ENCODE measurements at places on chromosomes 7 and 10. TPM values are rescaled to one million over a fixed set of nuclear protein-coding genes. Genes with fewer than 3 reads are reported as not detected.

LRGUK gene
- 0.12 TPM for total RNA-seq

CTAGE15 gene
- total RNA-seq, result not detected

CCDC3 gene
- total RNA-seq, result 3.6 TPM

TMEM236 gene
- total RNA-seq, result 0.38 TPM

MRC1 gene
- total RNA-seq, result 4.7 TPM

HOXA10 gene
- total RNA-seq, result not detected

ZNF438 gene
- 13.2 TPM for total RNA-seq

TUBAL3 gene
- 2.8 TPM for total RNA-seq

NUDT13 gene
- 2.2 TPM for total RNA-seq

ZFAND2A gene
- total RNA-seq, result 13.6 TPM

STAG3 gene
- 1.3 TPM for total RNA-seq

SPDYE2B gene
- not detected for total RNA-seq

- no peak for DNase-seq
Measured at GRCh38 chr7:153097511-153098201, 338.1 kb downstream of the ACTR3B start.

GRCh38 chr10:128440513-128441160 is 314.4 kb upstream of the MKI67 start:
- DNase-seq, result no peak

DNA sequence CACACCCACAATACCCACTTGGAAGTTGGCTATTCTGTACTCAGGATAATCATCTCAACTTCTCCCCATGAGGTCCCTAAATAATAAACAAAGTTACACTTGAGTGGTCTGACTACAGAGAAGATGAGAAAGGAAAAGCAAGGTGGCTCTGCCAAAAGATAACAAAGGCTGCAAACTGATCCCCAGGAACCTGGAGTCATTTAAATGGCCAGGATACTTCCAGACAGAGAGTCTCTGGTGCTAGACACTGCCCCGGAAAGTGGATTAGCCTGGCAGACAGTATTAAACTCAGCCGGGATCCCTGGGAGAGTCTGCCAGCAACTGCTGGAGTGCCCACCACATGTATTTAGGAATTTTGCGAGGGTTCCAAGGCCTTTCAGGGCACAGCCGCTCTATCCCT is 93.7 kb downstream of the DGKI start:
- DNase-seq, result no peak

DNA sequence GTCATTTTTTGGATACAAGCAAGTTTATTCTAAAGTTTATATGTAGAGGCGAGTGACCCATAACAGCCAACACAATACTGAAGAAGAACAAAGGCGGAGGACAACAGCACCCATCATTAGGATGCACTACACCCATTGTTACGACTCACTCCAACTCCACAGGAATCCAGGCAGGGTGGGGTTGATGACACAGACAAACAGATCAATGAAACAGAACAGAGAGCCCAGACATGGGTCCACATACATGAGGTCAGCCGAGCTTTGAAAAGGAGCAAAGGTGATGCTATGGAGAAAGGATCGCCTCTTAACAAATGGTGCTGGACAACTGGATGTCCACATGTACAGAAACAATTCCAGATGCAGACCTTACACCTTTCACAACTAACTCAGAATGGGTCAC is 426.4 kb downstream of the PTPRN2 start:
- DNase-seq, result no peak

- no peak for DNase-seq
Measured at GRCh38 chr7:99693427-99694200, 13.8 kb upstream of the CYP3A5 start.

- no peak for DNase-seq
Measured at GRCh38 chr7:16999541-17000267, 117.9 kb upstream of the AGR3 start.

- no peak for DNase-seq
Measured at GRCh38 chr10:64458306-64458705, 937.1 kb downstream of the REEP3 start.

DNA sequence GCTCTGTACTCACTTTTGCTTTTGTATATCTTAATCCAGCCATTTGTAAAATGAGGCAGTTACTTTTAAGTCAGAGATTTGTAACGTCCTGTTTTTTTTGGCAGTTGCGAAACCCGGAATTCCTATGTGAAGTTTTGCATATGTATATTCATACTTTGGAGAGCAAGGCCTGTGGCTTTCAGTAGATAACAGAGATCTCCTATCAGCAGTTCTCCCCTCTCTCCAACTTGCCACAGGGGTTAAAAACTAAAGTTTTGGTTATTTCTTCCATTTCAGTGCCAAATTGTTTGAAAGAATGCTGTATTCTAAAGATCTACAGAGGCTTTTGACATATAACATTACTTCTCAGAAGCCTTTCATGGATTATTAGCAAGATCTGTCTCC is 102.4 kb downstream of the EXOC4 start:
- DNase-seq, result no peak

GRCh38 chr10:77618117-77618516 is 19.5 kb downstream of the KCNMA1 start:
- no peak for DNase-seq

DNA sequence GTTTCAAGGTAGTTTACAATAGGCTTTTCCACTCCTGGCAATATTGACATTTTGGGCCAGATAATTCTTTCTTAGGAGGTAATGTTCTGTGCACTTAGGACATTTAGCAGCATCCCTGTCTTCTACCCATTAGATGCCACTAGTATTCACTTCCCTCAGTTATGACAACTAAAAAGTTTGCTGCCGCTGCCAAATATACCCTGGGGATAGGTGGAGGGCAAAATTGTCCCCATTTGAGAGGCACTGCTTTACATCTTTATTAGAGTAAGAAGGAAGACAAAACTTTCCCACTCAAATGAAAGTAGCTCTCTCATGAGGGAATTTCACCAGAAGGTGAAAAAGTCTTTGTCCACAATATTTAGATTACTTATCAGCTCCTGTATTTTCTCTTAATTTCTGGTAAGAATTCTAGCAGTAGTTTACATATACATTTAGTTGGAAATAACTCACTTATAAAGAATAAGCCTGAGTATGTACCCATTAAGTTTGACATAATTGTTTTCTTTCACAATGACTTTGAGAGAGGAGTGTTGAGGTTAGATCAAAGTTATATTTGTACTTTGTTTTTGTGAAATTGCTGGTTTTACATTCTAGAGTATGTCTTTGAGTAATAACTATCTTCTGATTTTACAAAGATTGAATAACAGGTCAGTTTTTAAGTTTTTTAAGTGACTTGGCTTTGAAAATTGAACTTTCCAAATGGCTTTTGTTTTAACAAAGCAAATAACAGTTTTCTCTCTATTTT is 46.0 kb downstream of the HELLS start:
- DNase-seq, result no peak

DNA sequence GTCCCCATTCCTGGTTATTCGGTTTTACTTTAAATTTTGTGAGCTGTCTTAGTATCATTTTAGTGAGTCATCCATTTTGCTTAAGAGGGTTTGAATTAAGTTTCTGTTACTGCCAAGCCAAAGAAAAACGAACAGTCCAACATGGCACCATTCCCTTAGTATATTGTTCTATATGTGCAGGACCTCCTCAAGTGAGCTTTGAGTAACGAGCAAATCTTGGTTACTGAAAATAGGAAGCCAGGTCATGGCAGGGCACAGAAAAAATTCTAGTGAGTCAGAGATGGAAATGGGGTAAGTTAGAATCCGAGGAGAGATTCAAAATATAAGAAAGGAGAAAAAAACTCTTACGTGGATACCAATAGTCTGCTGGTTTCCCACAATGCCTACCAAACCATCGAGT is 292.9 kb downstream of the BAMBI start:
- DNase-seq, result no peak

DNA sequence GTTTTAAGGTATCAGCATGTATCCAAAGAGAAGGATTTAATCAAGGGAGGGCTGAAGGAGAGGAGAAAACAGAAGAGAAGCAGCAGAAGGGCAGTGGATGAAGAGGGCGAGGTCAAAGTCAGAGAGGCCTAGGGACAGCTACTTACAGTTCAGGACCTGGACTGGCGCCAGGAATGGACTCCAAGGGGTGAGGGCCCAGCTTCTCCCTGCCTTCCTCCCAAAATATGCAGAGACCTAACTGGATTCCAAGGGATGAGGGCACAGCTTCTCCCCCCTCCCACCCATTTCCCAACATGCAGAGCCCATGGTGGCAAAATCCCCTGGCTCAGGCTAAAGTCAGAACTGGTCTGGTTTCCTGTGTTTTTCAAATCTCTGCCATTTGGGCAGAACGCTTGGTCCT is 3.4 kb upstream of the TCF7L2 start:
- DNase-seq, result peak; percentile 43

- no peak for DNase-seq
Measured at GRCh38 chr10:110865186-110865808, 6.4 kb upstream of the PDCD4 start.

DNA sequence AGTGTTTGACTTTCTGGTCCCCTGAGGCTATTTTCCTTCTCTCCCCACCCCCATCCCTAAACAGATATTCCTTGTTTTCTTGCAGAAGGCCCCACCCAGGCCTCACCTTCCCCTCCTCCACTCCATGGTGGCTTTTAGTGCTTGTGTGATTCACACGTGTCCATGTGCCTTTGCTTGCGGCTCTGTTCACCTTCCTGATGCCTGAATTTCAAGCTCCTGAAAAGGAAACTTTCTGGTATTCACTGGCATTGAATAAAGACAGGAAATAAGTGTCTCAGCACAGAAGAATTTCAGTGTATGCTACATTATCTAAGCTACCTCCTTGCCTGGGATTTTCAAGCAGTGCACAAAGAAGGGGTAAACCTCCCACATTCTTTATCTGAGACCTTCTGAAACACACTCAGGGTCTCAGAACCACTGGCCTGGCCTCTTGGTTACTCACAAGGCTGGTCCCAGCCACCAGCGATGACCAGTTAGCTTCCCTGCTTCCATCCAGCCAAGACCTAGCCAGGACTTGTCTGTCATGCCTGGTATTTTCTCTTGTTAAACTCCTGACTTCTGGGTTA is 17.2 kb upstream of the UBE2H start:
- DNase-seq, result no peak

GRCh38 chr7:16744518-16745250 is 8.9 kb upstream of the TSPAN13 start:
- no peak for DNase-seq

DNA sequence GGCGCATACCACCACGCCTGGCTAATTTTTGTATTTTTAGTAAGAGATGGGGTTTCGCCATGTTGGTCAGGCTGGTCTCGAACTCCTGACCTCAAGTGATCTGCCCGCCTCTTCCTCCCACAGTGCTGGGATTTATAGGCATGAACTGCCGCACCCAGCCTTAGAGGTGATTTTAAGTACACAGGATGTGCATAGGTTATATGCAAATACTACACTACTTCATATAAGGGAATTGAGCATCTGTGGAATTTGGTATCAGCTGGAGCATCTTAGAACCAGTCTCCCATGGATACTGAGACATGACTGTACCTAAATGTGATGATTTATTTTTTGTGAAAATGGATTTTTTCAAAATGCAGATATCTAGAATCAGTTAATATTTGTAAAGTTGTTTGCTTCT is 21.1 kb downstream of the WAC start:
- DNase-seq, result no peak

- no peak for DNase-seq
Measured at GRCh38 chr7:74356589-74357315, 67.5 kb downstream of the CLIP2 start.

DNA sequence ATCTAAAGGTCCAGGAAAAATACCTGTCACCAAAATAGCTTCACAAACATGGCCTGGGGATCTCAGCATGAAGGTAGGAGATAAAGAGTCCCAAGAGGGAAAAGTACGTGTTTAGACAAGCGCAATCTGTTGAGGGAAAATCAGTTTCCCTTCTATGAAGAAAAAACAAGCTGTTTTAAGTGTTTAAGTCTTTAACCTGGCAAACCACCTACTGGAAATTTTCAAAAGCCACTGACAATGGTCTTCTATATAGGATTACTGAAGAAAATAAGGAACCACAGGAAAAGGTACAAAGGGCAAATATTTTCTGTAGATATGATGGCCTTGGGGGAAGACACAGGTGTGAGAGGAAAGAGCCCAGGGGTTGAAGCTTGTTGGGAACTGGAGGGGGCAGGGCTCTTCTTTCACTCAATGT is 21.2 kb downstream of the ALDH18A1 start:
- DNase-seq, result no peak

GRCh38 chr7:32569388-32570289 is 74.3 kb downstream of the AVL9 start:
- no peak for DNase-seq

DNA sequence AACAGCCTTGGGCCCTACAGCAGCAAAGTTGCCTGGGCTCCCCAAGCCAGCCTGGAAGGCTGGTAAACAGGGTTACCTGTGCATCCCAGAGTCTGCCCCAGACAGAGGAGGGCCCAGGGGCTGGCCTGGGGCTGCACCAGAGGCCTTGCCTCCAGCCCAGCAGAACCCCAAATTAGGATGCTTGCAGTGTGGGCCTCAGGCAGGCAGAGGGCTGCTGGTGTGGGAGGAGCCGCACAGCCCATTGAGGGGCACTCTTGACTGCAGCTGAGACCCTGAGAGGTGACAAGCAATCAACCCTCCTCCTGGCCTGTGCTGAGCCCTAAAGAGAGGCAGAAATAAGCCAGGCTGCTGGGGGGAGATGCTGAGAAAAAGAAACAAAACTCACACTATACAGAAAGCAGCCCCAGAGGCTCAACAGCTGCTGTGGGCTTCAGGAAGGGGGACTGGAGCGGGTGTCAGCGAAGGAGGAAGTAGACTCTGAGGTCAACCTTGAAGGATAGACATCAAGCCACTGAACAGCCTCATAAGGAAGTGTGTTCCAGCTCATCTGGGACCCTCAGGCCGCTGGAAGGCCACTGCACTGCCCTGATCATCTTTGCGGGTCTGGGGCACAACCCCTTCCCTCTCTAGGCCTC is 6.6 kb downstream of the AIFM2 start:
- DNase-seq, result no peak

DNA sequence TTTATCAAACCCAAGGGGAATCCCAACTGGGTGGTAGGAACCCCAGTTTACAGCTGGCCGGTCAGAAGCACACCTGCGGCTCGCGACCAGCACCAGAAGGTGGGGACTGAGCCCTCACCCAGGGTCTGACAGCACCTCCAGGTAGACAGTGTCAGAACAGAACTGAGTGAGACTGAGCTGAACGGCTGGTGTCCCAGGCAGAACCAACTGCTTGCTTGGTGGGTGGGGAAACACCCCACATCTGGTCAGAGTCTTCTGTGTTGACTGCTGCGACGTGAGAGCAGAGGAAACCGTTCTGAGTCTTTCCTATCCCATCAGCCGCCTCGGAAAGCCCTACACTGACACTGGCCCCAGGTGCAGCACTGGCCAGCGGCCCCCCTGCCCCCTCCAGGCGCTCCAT is 160.7 kb downstream of the MAD1L1 start:
- DNase-seq, result no peak
